ENCODE measurements at places on chromosomes 12 and 14. TPM values are rescaled to one million over a fixed set of nuclear protein-coding genes. Genes with fewer than 3 reads are reported as not detected.

DNA sequence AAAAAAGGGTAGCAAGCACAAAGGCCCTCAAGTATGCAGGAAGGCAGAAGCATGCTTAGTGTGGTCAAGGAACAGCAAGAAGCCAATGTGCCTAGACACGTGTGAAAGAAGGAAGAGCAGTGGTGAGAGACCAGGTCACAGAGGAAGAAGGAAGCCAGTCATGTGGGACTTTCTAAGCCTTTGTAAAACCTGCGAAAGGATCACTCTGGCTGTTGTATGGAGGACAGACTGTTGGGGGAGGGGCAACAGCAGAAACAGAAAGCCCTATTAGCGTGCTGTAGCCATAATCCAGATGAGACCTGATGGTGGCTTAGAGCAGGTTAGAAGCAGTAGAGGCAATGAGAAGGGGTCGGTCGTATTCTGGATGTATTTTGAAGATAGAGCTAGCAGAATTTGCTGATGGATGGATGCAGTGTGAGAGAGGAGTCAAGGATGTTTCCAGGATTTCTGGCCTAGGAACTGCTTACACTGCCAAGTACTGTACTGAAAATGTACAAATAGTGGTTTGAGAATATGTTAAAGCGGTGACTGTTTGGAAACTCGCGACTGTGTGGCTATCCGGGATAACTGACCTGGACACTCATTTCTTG, 5.7 kb upstream of the MLF2 start:
- peaks cover 11% of the 10 kb centered on the region for H3K4me1 ChIP-seq
- H3K4me3 ChIP-seq: no peak overlapping the region
- no peaks in the 10 kb centered on the region for H3K36me3 ChIP-seq
- no peak overlapping the region for H3K27ac ChIP-seq
- peaks cover 22% of the 10 kb centered on the region for H3K27me3 ChIP-seq

GRCh38 chr12:109092497-109093021, 713 bp downstream of the ALKBH2 start:
- H3K4me1 ChIP-seq: peaks cover 30% of the 10 kb centered on the region
- peak overlapping the region; percentile 94 for H3K4me3 ChIP-seq
- no peak for DNase-seq
- H3K27ac ChIP-seq: peak overlapping the region; percentile 89

DNA sequence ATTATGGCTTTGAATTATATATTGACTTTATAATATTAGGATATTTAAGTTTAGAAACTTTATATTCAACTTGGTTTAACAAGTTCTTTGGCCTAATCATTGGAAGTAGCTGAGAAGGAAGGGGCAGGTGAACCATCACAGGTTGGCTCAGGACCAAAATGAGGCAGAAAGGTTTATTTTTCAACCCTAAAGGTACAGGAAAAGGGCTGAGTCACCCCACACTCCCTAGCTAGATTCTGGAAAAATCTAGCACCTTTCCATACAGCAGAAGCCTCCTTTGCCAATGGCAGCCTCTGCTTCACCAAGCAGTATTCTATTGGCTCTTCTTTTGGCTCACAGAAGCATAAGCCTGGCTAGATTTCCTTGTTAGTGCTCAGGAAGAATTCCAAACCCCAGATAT, 19.3 kb upstream of the MED6 start:
- no peak overlapping the region for H3K4me3 ChIP-seq
- no peak for DNase-seq
- H3K36me3 ChIP-seq: peaks cover 8% of the 10 kb centered on the region
- no peaks in the 10 kb centered on the region for H3K27me3 ChIP-seq

DNA sequence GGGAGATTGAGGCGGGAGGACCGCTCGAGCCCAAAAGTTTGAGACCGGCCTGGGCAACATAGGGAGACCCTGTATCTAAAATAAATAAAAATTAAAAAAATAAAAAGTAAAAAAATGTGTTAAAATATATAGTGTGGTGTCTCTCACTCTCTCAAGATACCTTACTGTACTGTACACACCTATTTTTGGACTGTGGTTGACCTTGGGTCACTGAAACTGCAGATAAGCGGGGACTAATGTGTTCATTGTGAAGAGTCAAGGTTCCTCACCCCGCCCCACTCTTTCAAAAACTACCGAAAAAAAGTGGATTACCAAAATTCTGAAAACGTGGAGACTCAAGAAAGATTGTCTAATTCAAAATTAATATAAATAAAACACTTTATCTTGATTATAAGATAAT, 1.0 kb upstream of the TAS2R13 start:
- DNase-seq: no peak
- H3K27me3 ChIP-seq: no peaks in the 10 kb centered on the region
- no peak overlapping the region for H3K27ac ChIP-seq
- peaks cover 25% of the 10 kb centered on the region for H3K36me3 ChIP-seq
- H3K4me1 ChIP-seq: no peaks in the 10 kb centered on the region
- H3K4me3 ChIP-seq: no peak overlapping the region

- no peak for DNase-seq
- H3K27me3 ChIP-seq: no peaks in the 10 kb centered on the region
- H3K36me3 ChIP-seq: peaks cover 13% of the 10 kb centered on the region
Measured at GRCh38 chr14:89702073-89702875, 252.3 kb downstream of the EFCAB11 start.

- no peak overlapping the region for H3K27ac ChIP-seq
- no peaks in the 10 kb centered on the region for H3K4me1 ChIP-seq
- no peak for DNase-seq
- peaks cover 41% of the 10 kb centered on the region for H3K36me3 ChIP-seq
- H3K27me3 ChIP-seq: no peaks in the 10 kb centered on the region
- H3K4me3 ChIP-seq: no peak overlapping the region
Measured at GRCh38 chr12:113003636-113004035, 25.3 kb downstream of the OAS2 start.

GRCh38 chr14:59160506-59160905, 28.0 kb upstream of the DAAM1 start:
- no peak overlapping the region for H3K4me3 ChIP-seq
- H3K27me3 ChIP-seq: peaks cover 9% of the 10 kb centered on the region
- no peak for DNase-seq
- peaks cover 5% of the 10 kb centered on the region for H3K4me1 ChIP-seq

- H3K27me3 ChIP-seq: no peaks in the 10 kb centered on the region
- no peak for DNase-seq
- H3K4me1 ChIP-seq: no peaks in the 10 kb centered on the region
- H3K4me3 ChIP-seq: no peak overlapping the region
Measured at GRCh38 chr14:85702191-85702590, 172.2 kb downstream of the FLRT2 start.

DNA sequence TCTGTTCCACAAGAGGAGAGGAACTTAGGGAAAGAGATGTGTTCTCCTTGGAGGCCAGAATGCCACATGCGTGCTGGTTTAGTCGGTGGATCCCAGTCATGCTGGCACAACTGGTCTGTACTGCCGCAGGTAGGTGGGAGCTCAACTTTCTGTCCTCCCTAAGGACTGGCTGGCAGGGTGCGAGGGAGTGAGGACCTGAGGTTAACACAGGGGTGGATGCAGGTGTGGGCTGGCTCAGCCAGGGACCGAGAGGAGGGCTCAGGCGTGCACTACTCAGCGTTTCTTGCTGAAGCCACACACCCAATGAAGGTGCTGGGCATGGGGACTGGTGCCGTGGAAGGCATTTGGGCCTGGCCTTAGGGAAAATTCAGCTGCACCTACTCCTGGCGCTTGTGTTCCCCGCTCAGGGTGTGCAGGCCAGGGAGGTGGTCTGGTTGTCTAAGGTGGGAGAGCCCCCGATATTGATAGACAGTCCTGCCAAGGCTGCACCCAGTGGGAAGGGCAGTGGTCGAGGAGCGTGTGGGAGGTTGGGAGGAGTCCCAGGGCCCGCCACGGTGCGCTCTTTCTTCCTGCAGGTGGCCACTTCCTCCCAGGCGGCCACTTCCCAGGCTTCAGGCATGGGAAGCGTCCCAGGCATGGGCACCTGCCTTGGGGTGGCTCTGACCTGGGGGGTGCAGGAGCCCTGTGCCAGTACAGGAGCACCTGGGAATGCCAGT, 138.4 kb downstream of the ADGRD1 start:
- H3K4me3 ChIP-seq: no peak overlapping the region
- H3K4me1 ChIP-seq: peaks cover 12% of the 10 kb centered on the region
- no peaks in the 10 kb centered on the region for H3K36me3 ChIP-seq

DNA sequence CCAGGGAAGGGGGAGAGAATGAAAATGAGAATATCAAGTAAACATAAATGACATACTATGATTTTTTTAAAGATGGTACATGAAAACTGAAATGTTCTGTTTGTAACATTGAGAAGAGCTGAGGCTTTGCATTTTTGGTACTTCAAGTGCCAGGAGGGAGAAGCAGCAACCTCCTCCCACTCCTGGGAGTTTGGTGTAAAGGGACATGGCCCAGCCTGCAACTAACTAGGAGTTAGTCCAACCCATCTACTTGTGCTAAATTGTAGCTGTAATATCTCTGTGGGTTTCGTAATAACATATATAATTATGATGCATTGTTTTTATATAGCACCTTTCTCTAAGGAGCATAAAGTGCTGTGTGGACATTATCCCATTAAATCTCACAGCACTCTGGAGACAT, 517.5 kb downstream of the NELL2 start:
- H3K36me3 ChIP-seq: no peaks in the 10 kb centered on the region
- H3K27me3 ChIP-seq: no peaks in the 10 kb centered on the region
- no peak for DNase-seq
- no peak overlapping the region for H3K27ac ChIP-seq
- H3K4me3 ChIP-seq: no peak overlapping the region

DNA sequence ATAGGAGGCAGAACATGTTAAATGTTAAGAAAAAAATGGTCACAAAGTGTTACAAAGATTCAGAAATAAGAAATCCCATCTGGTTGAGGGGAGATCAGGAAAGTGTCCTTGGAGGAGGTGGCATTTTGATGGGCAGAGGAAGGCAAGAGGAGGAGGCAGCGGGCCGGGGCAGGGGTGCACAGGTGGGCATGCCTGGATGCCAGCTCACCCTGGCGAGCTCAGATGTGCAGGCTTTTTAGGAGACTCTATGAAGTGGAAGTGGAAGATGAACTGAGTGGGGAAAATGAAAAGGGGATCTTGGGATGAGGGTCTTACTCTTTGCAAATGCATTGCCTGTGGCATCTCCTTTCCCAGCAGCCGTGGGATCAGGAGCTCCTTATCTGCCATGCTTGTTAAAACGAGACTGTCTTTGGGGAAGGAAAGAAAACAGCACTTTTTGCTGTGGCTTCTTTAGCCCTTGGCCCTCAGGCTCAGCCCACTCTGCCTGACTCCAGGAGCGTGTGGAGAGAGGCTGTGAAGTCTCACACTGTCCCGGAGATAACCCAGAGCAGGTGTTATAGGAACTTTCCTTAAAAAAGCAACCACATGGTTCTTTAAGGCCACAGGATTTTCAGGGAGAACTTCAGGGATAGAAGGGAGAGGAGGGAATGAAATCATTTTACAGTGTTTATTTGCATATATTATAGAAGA, 62.6 kb downstream of the ELK3 start:
- no peak for DNase-seq
- no peaks in the 10 kb centered on the region for H3K27me3 ChIP-seq
- peaks cover 3% of the 10 kb centered on the region for H3K4me1 ChIP-seq
- no peak overlapping the region for H3K4me3 ChIP-seq
- H3K36me3 ChIP-seq: peaks cover 27% of the 10 kb centered on the region

GRCh38 chr12:46430340-46430948, 57.9 kb upstream of the SLC38A2 start:
- peaks cover 26% of the 10 kb centered on the region for H3K4me1 ChIP-seq
- H3K4me3 ChIP-seq: peak overlapping the region; percentile 42
- H3K27ac ChIP-seq: peak overlapping the region; percentile 91
- DNase-seq: no peak

- no peak for DNase-seq
- no peaks in the 10 kb centered on the region for H3K36me3 ChIP-seq
- H3K4me1 ChIP-seq: no peaks in the 10 kb centered on the region
- no peak overlapping the region for H3K4me3 ChIP-seq
- no peaks in the 10 kb centered on the region for H3K27me3 ChIP-seq
- no peak overlapping the region for H3K27ac ChIP-seq
Measured at GRCh38 chr14:29458547-29458946, 469.1 kb downstream of the PRKD1 start.

DNA sequence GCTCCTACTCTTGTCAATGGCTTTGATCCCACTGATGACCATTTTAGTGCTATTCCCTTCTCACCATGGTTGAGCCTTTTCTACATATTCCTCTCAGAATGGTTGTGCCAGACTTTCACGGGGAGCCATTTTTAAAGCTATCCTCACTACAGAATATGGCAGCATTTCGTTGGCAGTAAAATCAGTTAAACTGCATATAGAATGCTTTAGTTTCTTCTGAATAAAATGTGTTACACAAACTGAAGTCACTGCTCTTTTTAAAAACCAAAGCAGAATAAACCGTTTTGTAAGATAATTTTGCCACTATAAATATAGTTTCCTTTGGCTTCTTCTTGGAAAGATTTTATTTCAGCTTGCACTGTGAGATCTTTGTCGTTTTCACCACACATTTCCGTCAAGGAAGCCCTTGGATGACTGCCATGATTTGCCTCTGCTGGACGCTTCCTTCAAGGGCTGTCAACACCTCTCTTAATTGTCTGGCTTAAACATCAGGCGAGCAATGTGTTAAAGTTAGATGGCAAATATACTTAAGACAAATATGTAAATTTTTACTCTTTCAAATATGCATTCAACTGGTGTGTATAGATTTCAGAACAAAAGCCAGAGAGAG, 624.2 kb downstream of the DIO2 start:
- no peaks in the 10 kb centered on the region for H3K27me3 ChIP-seq
- no peak overlapping the region for H3K4me3 ChIP-seq
- no peaks in the 10 kb centered on the region for H3K36me3 ChIP-seq
- no peaks in the 10 kb centered on the region for H3K4me1 ChIP-seq
- no peak overlapping the region for H3K27ac ChIP-seq

- H3K27ac ChIP-seq: no peak overlapping the region
- no peaks in the 10 kb centered on the region for H3K36me3 ChIP-seq
- peaks cover 3% of the 10 kb centered on the region for H3K4me1 ChIP-seq
- no peaks in the 10 kb centered on the region for H3K27me3 ChIP-seq
Measured at GRCh38 chr12:2374092-2374906, 321.5 kb downstream of the CACNA1C start.

- H3K36me3 ChIP-seq: peaks cover 3% of the 10 kb centered on the region
- H3K27ac ChIP-seq: no peak overlapping the region
- no peaks in the 10 kb centered on the region for H3K27me3 ChIP-seq
- peaks cover 37% of the 10 kb centered on the region for H3K4me1 ChIP-seq
- no peak for DNase-seq
- H3K4me3 ChIP-seq: no peak overlapping the region
Measured at GRCh38 chr12:104699489-104700190, 242.9 kb downstream of the CHST11 start.

DNA sequence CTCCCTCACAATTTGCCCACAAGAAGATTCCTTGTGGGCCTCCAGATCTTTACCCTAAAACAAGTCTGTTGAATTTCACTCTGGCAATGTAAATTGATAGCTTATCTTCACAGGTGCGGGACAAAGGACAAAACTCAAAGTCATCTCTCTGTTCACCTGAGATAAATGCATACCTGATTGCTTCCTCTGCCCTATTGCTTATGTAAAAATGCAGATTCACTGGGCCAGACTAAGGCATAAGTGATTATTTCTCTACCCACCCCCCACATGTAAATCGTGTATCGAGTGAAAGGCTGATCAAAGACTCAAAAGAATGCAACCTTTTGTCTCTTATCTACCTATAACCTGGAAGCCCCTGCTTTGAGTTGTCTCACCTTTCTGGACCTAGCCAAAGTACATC, 316.8 kb downstream of the SSPN start:
- no peak overlapping the region for H3K4me3 ChIP-seq
- H3K36me3 ChIP-seq: peaks cover 2% of the 10 kb centered on the region
- H3K4me1 ChIP-seq: no peaks in the 10 kb centered on the region
- H3K27me3 ChIP-seq: no peaks in the 10 kb centered on the region
- H3K27ac ChIP-seq: no peak overlapping the region
- no peak for DNase-seq

MON2 gene
- 19.8 TPM for total RNA-seq

COA8 gene
- 44.2 TPM for total RNA-seq

CCDC88C gene
- total RNA-seq: 55.1 TPM

AQP2 gene
- total RNA-seq: not detected

NEUROD4 gene
- total RNA-seq: not detected

ABCC9 gene
- not detected for total RNA-seq

VSIG10 gene
- 5.9 TPM for total RNA-seq

RIMBP2 gene
- not detected for total RNA-seq

JAG2 gene
- 2.5 TPM for total RNA-seq

IL26 gene
- not detected for total RNA-seq

BATF gene
- total RNA-seq: 46.2 TPM
